NCI-H2107 (cell line): ENCODE measurements at places on chromosomes 1 and 21.

GRCh38 chr1:86069757-86070145 lies 86.8 kb downstream of the COL24A1 start:
- DNase-seq = no peak

- DNase-seq = no peak
These were observed 16.7 kb downstream of the FRRS1 start for GRCh38 chr1:99749504-99750347.

DNA sequence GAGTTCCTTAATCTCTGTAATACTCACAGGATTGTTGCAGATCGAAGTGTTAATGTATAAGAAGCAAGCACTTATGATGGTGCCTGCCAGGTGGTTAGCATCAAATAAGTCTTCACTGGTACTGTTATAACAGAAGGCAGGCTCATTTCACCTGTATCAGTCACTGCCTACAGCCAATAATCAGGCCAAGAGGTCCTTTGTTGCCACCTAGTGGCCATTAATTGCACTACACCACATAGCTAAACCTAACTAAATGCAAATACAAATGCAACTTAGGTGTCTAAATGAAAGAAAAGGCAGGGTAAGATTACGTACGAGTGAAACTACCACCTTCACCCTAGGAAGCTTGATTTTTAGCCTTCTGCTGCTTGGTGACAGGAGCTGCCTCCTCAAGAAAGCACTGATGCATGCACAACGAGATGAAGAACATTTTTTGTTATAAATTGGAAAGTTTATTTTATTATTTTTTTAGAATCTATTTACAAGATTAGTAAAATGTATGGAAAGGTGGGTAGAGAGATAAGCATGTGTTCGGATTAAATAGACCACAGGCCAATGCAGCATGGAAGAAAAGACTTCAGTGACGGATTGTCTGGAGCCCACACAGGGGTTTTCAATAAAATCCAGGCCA lies 334.8 kb upstream of the CAMK1G start:
- DNase-seq = peak; percentile 74

DNA sequence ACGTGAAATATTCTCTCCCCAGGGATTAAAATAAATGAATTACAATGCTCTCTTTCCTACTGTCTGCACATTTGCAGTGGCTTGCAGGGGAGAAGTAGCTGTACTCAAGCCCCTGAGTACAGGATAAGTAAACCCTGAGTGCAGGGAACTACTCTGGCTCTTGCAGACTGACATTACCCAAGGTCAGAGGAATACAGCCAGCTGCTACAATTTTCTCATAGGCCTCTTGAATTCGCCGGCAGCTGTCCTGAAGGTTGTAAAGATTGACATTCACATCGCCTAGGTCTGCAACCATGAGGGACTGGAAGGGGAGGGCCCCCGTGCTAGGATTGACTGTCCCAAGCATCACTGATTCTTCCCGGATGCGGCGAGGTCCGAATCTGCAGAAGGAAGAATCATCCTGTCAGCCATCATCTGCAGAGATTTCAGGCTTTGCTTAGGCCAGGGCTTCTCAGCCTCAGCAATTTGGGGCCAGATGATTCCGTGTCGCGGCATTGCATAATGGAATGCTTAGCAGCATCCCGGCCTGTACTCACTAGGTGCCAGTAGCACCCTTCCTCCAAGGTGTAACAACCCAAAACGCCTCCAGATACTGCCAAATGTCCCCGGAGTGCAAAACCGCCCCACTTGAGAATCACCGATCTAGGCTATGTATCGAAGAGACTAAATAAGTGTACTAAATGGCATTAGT lies 1.7 kb downstream of the AGMAT start:
- no peak for DNase-seq

GRCh38 chr1:226641671-226642231 lies 93.2 kb downstream of the STUM start:
- DNase-seq = no peak

DNA sequence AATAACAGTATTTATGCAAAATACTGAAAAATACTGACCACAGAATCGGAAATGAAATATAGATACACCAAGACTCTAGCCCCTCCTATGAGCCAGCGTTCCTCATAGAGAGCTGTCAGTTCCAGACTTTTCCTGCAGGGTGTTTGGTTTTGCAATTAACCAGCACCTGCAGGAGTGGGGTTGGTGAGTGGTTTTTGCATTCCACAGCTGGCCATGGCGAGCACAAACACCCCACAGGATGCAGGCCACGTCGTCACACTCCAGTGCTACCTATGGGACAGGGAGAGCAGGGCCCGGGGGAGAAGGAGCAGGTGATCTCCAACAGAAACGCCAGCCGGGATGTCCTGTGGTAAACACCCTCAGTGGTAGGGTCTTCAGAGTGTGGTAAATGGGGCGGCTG lies 94.1 kb downstream of the ERG start:
- DNase-seq = no peak

GRCh38 chr21:33396951-33397350 lies 6.3 kb upstream of the IFNGR2 start:
- no peak for DNase-seq

DNA sequence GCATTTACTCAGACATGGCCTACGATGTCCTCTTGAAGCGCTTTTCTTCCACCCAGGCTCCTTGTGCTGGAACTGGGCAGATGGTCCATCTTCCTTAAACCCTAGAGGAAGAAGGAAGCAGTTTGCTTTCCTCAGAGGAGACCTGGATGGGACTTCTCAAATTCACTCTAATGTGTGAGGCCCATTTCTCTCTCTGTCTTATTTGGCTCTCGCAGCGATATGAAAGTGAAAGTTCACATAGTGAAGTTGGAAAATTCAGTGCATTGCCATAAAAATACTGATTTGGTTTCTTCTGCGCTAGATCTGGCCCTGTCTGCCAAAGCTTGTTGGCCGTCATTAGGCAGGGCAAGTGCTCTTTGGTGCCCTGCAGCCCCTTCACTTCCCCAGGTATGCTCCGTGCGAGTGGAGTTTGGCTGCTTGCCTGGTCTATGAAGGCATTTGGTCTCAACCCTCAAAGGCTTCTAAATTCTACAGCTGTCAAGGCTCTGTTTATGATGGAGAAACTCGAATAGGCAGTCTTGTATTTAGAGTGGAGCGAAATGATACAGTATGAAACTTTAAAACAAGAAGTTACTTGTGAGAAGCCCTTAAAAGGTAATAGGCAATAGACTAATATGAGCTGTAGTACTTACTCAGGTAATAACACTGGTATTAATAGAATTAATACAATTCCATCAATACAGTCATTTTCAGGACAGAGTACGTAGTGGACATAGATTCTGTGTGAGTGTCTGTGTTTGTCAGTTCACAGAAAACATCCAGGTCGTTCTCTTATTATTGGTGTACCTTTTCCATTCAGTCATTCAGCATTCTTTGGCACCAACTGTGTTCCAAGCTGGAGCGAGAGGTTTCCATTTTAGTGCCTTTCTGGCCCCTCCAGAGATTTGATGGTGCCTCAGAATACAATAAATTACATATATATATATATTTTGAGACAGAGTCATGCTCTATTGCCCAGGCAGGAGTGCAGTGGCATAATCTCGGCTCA lies 20.5 kb downstream of the SZRD1 start:
- no peak for DNase-seq

GRCh38 chr1:75632350-75632949 lies 21.5 kb upstream of the SLC44A5 start:
- DNase-seq = no peak

DNA sequence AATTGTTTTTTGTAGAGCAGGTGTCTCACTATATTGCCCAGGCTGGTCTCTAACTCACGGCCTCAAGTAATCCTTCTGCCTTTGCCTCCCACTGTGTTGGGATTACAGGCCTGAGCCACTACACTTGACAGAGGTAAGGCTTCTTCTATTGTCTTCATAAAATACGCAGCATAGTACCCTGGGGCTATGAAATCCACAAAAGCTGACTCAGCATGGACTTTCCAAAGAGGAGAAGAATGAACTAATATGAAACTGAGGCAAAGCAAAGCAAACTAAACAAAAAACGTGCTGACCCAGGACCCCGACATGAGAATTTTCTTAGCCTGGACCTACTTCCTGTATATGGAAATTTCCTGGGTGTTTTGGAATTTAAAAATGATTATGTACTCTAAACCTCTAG lies 18.5 kb upstream of the ATP13A2 start:
- no peak for DNase-seq

GRCh38 chr1:248812736-248813425 lies 12.8 kb downstream of the SH3BP5L start:
- no peak for DNase-seq

DNA sequence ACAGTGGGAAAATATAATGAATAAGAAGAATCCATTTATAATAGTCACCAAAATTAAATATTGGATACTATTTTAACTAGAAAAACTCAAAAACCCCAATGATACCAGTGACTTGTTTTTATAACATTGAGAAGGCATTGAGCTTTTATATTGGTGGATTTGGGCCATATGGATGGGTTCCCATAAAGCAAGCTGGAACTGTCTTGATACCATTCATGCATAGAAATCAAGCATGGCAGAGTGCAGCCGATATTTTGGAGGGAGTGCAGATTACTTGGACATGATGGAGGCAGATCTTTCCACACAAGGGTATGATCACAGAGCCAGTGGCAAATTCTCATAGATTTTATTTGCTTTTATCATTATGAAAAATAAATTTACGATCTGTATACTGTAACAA lies 3.8 kb upstream of the RWDD3 start:
- DNase-seq = no peak

- no peak for DNase-seq
These were observed 66.4 kb downstream of the LMX1A start for GRCh38 chr1:165290148-165290547.

GRCh38 chr1:71339238-71339637 lies 258.4 kb upstream of the ZRANB2 start:
- no peak for DNase-seq

DNA sequence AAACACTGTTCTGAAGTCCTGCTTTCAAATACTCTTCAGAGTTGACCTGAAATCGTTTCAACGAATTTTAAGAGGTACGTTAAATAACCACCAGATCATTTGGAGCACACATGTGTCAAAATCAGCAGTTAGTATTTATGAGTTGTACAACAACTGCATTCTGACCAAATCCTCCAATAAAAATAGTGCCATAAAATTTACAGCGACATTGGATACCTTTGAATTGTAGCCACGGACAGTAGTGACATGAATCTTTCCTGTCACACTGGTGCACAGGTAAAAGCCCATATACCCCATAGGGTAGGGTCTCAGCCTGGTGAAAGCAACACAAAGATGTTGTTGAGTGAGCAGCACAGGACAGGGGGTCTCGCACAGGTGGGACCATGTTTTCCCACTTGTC lies 121.5 kb downstream of the CLIC6 start:
- DNase-seq = no peak

GRCh38 chr1:234288946-234289345 lies 84.3 kb upstream of the COA6 start:
- DNase-seq = no peak

GRCh38 chr1:236206548-236206947 lies 64.2 kb downstream of the GPR137B start:
- no peak for DNase-seq

DNA sequence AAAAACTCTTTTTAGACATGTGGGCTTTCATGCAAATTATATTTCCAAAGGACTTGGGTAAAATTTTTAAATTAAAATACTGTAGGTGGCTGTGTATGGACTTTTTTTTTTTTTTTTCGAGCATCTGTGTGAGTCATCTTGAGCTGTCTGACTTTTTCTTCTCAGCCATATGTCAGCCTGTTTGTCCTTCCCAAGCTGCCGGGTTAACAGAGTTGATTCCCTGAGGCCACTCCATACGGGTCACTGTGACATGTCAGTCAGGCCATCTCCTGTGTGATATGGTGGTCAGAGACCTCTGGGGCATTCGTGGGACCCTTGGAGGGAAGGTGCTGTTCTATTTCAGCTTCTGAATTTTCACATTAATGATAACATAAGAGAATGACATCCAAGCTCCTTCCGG lies 148.3 kb downstream of the KCNJ6 start:
- DNase-seq = no peak

- no peak for DNase-seq
These were observed 8.8 kb downstream of the UBE2J2 start for GRCh38 chr1:1264868-1265272.

DNA sequence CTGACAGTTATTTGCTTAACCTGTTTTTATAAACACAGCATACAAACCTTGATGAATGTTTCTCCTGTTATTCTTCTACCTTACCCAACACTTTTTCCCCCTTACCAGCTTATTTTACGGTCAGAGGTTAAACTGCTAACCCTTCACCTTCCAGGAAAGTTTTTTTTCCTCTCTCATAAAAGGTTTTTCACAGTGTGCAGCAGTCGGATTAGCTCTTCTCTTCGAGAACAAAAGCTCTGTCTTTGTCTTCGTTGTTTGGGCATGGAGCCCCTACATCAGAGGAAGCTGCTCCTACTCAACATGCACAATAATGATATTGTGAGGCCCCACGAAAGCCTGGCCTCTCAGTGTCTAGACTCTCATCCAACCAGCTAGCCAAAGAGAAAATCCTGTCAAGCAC lies 42.0 kb downstream of the DENND1B start:
- DNase-seq = no peak

DNA sequence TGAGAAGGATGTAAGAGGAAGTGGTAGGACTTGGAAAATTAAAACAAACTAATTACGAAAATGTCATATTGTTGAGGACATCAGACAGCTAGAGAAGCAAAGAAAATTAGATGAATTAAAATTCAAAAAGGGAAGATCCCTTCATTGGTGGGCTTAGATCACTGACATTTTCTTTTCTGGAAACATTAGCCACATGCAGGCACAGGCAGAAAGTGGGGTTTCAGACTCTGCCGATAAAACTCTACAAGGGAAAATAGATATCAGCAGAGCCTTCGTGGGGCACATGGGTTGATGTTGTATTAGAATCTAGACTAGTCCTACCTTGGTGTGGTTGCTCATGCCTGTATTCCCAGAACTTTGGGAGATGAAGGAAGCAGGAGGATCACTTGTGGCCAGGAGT lies 12.4 kb upstream of the RGS1 start:
- DNase-seq = no peak

DNA sequence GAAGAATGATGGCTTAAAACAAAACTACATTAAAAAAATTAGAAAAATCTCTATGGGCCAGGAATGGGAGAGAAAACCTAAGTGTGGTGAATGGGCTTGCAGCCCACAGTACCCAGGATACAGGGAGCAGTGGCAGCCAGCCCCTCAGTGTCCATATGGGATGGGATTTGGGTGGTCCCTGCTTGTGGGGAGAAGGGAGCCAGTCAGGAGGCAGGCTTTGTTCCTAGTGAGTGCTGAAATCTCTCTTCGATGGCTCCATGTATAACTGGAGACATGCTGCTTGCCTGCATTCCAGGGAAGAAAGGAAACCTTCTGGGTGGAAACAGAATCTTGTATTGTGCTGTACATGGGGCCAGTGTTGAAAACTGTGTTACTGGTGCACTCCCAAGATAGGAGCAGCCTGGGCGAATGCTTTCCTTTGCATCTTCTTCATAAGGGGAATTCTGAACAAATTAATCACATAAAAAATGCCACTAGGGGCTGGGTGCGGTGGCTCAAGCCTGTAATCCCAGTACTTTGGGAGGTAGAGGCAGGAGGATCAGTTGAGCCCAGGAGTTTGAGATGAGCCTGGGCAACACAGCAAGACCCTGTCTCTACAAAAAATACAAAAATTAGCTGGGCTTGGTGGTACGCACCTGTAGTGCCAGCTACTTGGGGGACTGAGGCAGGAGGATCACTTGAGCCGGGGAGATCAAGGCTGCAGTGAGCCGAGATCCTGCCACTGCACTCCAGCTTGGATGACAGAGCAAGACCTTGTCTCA lies 36.0 kb downstream of the PTPRU start:
- DNase-seq = no peak
